ENCODE measurements at places on chromosomes 5 and 9. TPM values are rescaled to one million over a fixed set of nuclear protein-coding genes. Genes with fewer than 3 reads are reported as not detected.
A peak's percentile ranks its signal among the peaks of the same experiment; 100 is the strongest.

DNA sequence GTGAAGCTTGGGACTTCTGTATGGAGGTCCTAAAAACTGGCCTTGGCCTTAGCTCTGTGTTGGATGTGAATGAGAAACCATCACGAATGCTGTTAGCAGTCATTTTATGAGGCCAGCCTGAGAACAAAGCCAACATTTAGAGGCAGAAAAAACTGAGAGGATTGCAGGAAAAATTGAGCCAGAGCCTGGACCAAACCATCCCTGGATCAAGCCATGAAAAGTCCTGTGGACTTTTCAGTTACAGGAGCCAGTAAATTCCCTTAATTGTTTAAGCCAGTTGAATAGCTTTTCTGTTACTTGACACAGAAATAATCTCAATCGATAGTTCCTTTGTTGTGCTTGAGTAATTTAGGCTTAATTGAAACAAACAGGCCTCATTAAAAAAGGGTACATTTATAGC is 42.6 kb upstream of the SPATA31D4 start:
- DNase-seq = no peak

- peak; percentile 64 for DNase-seq
Measured at GRCh38 chr9:19162956-19163355, 35.7 kb upstream of the PLIN2 start.

GRCh38 chr5:43571237-43571636 is 14.4 kb upstream of the PAIP1 start:
- DNase-seq = no peak

GRCh38 chr5:14735944-14736343 is 71.4 kb downstream of the OTULIN start:
- DNase-seq = peak; percentile 74

IGFBPL1 gene
- 0.25 TPM for polyA plus RNA-seq

TTLL11 gene
- 3.4 TPM for polyA plus RNA-seq

CAMK2A gene
- polyA plus RNA-seq = 15.4 TPM
